ENCODE measurements at places on chromosomes 5 and 9.

GRCh38 chr5:174616036-174616435 is 108.3 kb upstream of the MSX2 start:
- DNase-seq = no peak

- DNase-seq = no peak
These were observed at the start of gene COL23A1 for GRCh38 chr5:178590141-178590923. TSS of gene COL23A1 (minus strand) at chr5:178590393.

DNA sequence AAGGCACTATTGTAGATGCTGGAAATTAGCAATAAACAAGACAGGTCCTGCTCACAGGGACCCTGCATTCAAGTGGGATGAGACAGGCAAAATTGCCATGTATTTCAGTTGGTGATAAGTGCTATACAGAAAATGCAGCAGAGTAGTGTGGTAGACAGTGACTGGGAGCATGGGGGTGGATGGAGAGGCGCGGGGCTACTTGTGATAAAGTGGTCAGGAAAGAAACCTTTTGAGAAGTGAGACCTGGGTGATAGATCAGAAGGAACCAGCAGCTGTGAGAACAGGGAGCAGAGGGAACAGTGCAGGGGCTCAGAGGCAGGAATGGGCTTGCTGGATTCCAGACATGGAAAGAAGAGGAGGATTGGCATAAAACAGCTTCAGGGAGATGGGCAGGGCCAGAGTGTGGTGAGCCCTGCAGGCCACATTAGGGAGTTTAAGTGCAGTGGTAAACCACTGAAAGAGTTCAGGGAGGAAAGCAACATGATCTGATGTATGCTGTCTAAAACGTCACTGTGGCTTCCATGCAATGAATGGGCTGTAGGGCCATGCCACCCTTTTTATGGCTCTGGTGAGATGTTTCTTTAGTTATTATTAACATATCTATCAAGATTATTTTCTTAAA is 7.3 kb downstream of the CRHBP start:
- DNase-seq = no peak

- DNase-seq = no peak
These were observed 91.1 kb upstream of the TBCA start for GRCh38 chr5:77867194-77867691.

DNA sequence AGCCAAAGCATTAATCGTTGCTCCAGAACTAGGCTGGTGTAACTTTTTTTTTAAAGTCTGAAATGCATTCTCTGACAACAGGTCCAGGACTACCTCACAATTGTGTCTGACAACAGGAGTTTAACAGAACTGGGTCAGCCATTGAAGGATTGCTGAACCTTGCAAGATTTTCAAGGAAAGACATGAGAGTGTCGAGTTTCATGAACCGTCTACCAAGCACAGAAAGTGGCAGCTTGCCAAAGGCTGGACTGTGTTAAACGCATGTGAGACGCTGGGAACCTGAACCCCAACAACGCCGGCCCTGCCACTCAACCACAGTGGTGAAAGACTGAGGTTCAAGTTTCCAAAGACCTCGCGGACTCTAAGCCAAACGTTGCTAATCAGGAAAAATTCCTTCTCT is 79.1 kb downstream of the LHFPL2 start:
- no peak for DNase-seq

- no peak for DNase-seq
These were observed 14.3 kb downstream of the ZBTB34 start for GRCh38 chr9:126874546-126875314.

DNA sequence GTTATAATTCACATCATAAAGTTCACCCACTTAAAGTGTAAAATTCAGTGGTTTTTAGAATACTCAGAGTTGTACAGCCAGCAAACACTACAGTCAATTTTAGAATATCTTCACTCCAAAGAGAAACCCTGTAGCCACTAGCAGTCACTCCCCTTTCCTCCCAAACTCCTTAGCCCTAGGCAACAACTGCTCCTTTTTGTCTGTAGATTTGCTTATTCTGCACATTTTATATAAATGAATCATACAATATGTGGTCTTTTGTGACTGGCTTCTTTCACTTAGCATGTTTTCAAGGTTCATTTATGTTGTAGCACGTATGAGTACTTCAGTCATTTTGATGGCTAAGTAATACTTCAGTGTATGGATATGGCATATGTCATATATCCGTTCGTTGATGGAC is 38.7 kb downstream of the TGFBR1 start:
- no peak for DNase-seq

- DNase-seq = peak; percentile 48
These were observed at the start of gene OXCT1 for GRCh38 chr5:41869724-41870626. TSS of gene OXCT1 (minus strand) at chr5:41870425. CDS start at chr5:41870358, 67 bp downstream.

- DNase-seq = no peak
These were observed 161.0 kb upstream of the SLC28A3 start for GRCh38 chr9:84501587-84501986.

GRCh38 chr5:136053336-136054141 is 24.8 kb downstream of the TGFBI start:
- no peak for DNase-seq

DNA sequence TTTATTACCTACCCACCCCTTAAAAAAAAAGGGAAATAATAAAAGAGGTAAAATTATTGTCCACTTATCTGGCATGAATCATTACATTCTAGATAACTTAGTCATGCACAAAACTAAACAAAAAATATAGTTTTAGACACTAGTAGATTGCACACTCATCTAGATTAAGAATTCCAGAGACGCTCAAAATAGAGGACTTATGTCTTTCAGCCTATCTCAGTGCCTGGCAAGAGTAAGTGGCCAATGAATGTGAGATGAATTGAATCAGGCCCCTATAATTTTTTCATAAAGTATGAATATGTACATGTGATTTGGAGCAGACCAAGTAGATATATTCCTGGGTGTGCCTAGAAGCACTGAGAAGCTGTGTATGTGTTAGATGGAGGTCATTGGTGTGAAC is 2.0 kb upstream of the RXFP3 start:
- no peak for DNase-seq

DNA sequence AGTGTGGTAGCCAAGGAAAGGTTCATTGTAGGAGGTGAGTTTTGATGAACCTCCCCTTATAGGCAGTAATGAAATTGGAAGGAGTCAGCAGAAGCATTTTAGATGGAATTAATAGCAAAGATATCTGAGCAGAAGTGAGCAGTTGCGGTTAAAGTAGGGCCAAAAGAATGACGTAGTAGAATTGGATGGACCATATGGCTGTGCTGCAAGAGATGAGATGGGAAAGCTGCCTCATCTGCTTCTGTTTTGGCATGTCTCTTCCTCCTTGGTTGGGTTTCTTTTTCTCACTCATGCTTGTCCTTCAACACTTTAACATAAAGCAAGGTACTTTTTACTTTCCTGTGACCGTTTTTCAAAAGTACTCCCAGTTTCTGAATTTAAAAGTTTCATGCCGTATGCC is 55.8 kb downstream of the AQP7 start:
- no peak for DNase-seq

DNA sequence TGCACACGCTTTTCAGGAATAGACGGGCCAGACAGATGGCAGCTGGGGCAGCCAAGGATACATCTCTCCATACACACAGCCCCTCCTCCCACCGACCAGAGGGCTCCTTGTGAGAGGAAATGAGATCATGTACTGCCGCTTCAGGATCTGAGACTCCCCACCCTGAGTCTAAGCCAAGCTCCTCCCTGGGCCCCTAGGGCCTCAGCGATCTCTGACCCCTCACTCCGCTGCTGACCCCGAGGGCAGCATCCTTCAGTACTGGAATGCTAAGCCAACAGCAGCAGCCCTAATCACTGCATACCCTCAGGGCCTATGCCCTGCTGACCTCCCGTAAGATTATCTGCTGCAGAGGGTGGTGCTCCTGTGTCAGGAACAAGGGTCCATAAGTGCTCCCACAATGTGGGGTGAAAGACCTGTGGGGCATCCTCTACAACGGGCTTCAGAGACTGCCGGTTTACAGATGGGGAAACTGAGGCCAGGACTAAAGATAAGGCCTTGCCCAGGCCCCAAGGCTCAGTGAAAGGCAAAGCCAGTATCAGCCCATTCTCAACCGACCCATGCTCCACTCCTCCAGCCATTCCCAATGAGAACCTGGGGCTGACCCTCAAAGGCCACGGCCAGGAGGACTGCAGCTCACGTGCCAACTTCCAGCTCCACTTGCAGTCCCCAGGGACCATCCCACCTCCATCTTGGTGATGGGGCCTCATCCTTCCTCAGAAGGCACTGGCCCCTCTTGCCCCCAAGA is 37.5 kb downstream of the BICD2 start:
- no peak for DNase-seq

DNA sequence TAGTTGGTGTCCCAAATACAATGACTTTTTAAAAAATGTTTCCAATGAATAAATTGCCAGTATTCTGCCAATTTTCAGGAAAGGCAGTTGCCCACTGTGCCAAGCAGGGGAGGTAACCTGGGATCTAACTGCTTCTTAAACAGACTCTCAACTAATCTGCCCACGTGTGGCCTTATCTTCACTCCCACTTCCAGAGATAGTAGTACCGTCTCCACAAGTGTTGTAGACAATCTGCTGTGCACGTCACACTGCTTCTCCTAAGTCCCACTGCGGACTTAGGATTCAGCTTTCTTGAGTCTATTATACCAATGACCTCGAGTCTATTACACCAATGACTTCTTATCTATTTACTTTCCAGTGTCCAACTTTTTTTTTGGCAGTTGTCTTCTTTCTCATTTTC is 21.2 kb downstream of the POU4F3 start:
- no peak for DNase-seq

DNA sequence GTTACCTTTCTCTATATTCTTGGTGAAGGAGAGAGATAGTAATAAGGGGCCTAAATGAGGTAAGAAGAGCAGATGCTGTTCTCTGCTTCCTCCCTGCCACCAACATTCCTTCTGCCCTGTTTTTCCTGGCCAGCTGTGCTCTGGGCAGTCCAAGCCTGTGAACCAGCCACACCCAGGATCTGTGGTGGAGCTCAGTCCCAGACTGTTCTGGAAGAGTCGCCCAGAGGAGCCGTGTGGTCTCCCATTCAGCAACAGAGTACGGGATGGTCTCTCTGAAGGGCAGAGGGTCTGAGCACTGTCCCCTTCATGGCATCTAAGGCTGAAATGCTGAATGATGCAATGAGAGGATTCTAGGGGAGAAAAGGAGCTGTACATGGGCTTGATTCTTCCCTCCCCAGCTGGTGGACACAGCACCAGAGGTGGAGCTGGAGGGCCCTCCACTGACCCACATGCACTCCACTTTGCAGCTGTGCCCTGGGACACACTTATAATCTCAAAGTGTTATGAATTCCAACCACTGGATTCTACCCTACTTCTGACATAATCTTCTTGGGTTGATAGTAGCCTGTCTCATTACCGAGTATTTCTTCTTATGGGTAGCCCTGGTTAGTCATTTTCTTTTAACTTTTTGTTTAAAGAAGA is 70.8 kb upstream of the RPS23 start:
- DNase-seq = no peak

- DNase-seq = no peak
These were observed 54.4 kb downstream of the ATPSCKMT start for GRCh38 chr5:10195301-10195700.

GRCh38 chr9:126501383-126502331 is 112.1 kb upstream of the LMX1B start:
- no peak for DNase-seq

- no peak for DNase-seq
These were observed 136.3 kb downstream of the APBA1 start for GRCh38 chr9:69535911-69536310.

GRCh38 chr5:118561971-118562370 is 426.4 kb downstream of the DTWD2 start:
- no peak for DNase-seq

DNA sequence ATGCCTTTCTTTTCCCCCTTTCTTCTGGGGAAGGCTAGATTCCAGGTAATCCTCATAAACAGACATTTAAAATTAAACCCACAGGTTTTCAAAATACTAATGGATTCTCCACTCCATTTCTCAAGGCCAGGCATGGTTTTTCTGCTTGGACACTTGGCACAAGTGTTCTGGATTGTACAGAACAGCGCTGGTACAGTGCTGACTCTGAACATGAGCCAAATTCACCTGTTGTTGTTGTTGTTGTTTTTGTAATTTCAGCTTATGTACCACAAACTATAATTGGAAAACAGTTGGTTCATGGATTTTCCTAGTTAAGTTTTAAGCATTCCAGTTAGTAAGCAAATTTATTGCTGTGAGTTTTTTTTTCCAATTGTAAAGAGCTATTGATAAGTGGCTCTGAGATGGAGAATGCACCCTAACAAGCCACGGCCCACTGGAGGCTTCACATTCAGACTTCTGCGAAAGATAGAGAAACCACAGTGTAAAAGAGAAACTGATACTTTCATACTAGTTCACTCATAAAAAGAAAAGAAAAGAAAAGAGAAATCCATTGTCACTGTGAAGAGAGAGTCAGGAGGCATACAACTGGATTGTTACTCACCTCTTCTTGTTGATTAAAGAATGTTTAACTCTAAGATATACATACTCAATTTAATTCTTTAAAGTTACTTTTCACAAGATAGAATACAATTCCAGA is 16.2 kb upstream of the ITGA1 start:
- DNase-seq = no peak

DNA sequence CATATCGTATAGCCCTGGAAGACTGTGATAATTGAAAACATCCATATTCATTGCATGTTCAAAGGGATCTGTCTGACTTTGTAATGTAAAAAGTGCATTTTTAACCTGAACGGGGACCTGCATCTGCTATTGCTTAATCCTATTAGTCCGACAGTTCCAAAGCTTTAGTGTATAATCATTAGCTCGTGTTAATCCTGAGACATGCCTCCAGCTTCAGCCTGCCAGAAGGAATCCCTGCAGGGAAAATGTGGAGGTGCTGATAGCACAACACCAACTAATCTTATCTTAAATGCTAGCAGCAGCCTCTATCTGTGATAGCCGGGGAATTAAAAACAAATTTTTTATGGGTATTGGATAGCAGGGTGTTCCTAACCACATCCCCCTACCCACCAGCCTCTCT is 495.2 kb downstream of the TLE4 start:
- no peak for DNase-seq

All from esophagus squamous epithelium (tissue), 5 donors.